Fibroblast of skin of scalp (primary cell): ENCODE measurements at places on chromosomes 4 and X.

- DNase-seq: no peak
Measured at GRCh38 chr4:110164856-110165255, 33.6 kb downstream of the ELOVL6 start.

DNA sequence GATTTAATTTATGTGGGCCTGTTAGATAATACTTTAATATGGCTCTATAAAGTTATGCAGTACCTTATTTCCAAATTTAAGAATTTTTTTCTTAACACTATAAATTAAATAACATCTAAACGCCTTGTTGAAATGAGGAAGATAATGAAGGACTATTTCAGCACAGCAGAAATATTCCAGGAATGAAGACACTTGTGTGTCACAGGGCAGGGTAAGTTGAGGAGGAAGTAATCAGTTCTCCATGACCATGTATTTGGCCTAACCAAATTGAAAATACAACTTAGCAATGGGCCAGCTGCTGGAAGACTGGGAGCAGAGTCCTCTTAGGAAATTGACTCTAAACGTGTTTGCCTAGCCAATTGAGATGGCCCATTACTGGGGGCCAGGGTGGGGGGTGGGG, 16.9 kb downstream of the CXCL3 start:
- no peak for DNase-seq

DNA sequence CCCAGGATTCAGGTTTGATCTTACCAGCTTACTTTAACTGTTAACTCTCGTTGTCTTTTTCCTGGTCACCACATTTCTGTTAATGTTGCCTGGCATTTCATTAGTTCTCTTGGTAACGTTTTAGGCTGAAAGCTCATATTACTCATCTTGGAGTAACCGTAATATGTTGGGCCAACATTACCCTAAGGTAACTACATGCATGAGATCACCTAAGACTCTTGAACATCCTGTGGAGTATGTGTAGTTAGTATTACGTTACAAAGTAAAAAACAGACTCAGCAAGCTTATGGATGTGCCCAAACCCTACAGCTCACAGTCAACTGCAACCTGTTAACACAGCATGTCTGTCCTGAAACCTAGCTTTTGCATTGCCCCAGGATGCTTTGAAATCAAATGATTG, 203.3 kb upstream of the HS3ST1 start:
- no peak for DNase-seq

GRCh38 chr4:26792639-26793038, 68.0 kb upstream of the STIM2 start:
- DNase-seq: no peak

DNA sequence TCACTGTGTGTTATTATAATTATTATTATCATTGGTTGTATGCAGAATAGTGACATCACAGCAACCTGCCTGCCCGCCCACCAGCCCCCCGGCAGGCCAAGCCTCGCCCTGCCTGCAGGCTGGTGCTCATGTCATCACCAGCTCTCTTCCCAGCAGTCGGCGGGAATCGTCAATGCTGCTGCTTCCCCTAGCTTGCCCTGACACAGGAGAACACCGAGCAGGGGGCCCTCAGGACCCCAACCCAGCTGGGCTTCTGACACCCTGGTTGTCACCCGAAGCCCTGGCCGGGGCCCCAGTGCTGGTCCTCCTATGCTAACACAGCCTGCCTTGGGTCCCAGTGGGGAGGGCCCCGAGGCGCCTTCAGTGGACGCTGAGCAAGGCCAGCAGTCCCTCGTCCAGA, 100.6 kb downstream of the PPP2R2C start:
- DNase-seq: no peak

DNA sequence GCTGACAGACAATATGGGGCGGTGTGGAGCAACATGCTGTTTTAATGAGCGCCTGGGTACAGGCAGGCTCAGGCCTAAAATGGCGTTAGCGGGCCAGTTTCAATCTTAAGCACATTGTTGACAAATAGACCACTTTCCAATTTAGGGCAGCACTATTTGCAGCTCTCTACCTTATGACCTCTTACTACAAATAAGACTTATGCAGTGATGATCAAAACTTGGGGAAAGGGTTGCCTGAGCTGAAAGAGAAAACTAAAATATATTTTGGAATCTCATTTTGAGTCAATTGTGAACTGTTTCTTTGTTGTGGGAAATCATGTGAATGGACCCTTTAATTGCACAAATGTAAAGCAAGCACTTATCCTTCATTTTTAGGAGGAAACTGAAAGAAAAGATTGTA, 25.5 kb upstream of the GPAT3 start:
- no peak for DNase-seq

DNA sequence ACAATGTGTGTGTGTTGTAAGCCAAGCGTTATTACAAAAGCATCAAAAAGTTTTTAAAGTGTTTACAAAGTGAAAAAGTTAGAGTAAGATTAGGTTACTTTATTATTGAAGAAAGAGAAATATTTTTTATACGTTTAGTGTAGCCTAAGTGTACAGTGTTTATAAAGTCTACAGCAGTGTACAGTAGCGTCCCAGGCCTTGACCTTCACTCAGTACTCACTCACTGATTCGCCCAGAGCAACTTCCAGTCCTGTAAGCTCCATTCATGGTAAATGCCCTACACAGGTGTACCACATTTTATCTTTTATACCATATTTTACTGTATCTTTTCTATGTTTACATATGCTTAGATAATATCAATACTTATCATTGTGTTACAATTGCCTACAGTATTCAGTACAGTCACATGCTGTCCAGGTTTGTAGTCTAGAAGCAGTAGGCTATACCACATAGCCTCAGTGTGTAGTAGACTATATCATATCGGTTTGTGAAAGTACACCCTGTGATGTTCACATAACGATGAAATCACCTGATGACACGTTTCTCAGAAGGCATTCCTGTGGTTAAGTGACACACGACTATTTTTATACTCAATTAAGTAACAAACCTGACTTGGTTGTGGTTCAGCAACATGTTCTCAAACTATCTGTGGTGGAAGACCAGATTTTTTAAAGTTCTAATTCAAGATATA, 152.0 kb upstream of the EDNRA start:
- DNase-seq: no peak

DNA sequence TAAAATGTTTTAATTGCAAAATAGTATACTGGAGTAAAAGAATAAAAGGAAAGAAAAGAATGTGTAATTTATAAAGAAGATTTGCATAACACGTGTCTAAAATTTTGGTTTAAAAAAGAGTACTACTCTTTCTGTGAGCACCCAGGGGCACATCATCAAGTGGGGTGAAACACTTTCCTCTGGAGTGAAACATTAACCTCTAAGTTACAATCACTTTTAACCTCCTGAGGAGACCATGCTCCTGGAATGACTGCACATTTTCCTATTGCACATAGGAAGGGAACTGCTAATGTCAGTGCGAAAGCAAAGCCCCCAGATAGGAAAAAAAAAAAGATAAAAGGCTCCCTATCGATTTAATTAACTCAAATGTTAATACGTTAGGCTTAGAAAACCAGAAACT, 13.3 kb downstream of the VEGFC start:
- no peak for DNase-seq

DNA sequence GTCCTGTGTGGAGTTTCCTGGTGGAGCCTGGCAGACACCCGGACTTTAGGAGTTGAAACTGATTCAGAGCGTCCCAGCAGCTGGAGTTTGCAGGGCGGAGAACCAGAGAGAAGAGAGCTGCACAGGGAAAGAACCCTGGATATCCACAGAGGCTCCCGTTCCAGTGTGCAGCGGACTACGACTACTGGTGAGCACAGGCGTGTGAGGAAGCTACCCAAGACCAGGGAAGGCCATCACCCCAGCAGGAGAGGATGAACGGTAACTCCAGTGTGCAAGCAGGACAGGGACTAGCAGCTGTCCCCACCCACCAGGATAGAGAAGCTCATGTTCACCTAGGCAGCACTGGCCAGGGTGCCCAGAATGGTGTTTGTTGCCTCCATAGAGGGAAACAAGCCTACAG, 2.3 kb downstream of the LAGE3 start:
- DNase-seq: no peak

DNA sequence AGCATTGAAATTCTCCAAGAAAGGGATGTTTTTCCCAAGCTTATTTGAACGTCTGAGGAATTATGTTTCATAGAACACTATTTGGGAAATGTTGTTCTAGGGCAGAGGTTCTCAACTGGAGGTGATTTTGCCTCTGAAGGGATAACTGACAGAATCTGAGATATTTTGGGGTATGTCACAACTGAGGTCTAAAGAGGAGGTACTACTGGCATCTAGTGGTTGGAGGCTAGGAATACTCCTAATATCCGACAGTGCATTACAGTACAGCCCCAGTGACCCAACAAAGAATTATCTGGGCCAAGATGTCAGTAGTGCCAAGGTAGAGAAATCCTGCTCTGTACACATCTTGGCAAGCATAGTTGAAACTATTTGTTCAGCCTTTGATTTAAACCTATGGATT, 6.4 kb downstream of the HSPA4L start:
- DNase-seq: peak; percentile 4

GRCh38 chr4:137443031-137443800, 89.1 kb downstream of the PCDH18 start:
- no peak for DNase-seq
